ENCODE measurements at places on chromosomes 7 and 10. TPM values are rescaled to one million over a fixed set of nuclear protein-coding genes. Genes with fewer than 3 reads are reported as not detected.

The KEL gene
- total RNA-seq = 0.64 TPM

GRCh38 chr10:131245475-131246059 is 66.0 kb downstream of the TCERG1L start:
- no peak for DNase-seq
- no peaks in the 10 kb centered on the region for H3K36me3 ChIP-seq
- no peaks in the 10 kb centered on the region for H3K27me3 ChIP-seq
- H3K4me3 ChIP-seq = no peak overlapping the region
- peaks cover 2% of the 10 kb centered on the region for H3K4me1 ChIP-seq

The LIPM gene
- not detected for total RNA-seq

DNA sequence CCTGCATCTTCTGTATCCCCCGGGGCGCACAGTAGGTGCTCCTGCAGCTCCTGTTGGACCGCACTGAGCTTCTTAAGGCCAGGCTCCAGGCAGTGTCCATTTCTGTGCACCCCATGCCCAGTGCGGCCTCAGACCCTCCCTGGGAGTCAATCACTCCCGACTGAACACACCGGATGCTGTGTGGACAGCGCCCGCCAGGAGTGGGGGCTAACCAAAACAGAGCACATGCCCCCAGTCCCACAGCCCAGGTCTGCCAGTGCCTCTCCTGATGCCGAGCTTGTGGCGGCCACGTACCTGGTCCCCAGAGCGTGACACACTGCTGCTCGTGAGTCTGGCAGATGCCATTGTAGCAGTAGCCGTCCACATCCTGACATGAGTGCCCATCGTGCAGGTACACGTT is 168.1 kb downstream of the FANK1 start:
- H3K27ac ChIP-seq = no peak overlapping the region
- H3K4me1 ChIP-seq = peaks cover 14% of the 10 kb centered on the region
- H3K27me3 ChIP-seq = peaks cover 5% of the 10 kb centered on the region

DNA sequence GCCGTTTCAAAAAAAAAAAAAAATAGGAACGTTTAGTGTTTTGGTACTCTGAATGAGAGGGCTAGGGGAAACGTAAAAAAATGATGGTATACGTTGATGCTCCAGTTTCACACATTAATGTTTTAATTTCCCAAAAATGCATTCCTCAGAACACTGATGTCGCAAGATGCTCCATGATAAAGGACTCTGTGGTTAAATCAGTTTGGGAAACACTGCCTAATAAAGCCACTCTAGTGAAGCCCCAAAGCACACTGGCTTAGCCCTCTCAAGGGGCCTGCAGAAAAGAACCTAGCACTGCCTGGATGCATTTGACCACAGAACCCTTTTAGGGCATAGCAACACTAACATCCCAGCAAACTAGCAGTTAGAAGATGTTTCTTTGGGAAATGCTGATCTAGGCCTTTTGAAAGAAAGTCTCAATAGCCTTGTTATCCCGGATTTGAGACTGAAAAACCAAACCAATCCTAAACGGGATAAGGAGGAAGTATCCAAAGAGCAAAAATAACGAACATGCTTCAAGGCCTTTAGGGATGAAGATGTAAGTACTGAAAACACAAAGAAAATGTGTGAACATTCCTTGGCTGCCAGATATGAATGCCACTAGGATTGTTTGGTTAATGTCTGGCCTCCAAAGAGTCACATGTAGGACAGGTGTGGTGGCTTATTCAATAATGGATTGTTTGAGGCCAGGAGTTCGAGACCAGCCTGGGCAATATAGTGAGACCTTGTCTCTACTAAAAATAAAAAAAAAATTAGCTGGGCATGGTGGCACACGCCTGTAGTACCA is 11.0 kb downstream of the DLG5 start:
- no peaks in the 10 kb centered on the region for H3K36me3 ChIP-seq
- H3K27ac ChIP-seq = no peak overlapping the region
- H3K4me1 ChIP-seq = peaks cover 9% of the 10 kb centered on the region
- no peak for DNase-seq

DNA sequence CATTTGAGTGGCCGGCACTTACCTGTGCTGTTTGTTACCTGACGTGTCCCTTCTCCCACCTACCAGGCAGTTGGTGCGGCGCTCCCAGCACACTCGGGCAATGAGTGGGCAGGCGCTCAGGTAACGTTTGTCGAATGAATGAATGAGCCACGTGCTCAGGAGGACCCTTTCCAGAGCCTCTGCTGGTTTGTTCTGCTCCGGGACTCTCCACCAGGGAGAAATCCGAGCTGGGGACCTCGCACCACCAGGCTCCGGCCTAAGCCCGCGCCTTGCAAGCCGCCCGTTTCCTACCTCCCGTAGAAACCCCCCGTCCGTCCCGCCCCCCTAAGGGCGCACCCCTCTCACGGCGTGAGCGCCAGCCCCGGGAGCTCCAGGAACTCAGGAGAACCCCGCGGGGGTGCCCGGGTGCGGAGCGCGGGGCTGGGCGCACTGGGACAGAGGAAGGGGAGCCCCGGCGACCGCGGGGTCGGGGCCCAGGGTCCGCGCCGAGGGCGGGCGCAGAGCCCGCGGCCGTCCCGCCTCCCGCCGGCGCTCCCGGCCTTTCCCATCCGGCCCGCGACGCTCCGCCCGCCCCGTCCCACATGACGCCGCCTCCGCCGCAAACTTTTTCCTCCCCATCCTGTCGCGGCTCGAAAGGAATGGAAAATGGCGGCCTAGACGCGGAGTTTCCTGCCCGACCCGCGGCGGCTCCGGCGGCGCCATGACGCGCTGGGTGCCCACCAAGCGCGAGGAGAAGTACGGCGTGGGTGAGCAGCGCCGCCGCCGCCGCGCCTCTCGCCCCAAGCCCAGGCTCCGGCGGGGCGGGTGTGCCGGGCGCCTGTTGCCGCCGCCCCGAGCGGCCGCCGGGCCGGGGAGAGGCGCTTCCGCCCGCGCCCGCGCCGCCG is at the start of gene DOCK1:
Gene DOCK1, plus strand, starts transcription at position 611 of the 884 bp plus-strand sequence. Its CDS starts 90 bp downstream, at position 701.
- no peaks in the 10 kb centered on the region for H3K36me3 ChIP-seq
- H3K27ac ChIP-seq = no peak within 1 kb of the TSS
- peak within 1 kb of the TSS; percentile 93 for H3K4me3 ChIP-seq

The CABCOCO1 gene
- total RNA-seq = not detected

The ASB15 gene
- not detected for total RNA-seq

DNA sequence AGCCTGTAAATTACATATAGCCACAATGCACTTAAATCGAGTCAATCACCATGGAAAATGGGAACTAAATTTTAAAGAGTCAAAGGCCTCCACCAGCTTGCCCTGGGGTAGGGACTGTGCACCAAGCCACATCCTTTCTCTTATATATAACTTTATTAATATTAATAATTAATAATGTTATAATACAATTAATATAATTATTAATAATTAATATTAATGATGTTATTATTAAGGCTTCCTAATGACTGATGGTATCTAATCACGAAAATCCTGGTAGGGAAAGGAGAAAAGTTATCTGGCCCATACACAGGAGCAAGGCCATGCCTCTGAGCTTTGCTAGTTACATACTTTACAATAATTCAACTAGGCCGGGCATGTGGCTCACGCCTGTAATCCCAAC is 67.2 kb upstream of the DGKI start:
- no peak for DNase-seq
- peaks cover 8% of the 10 kb centered on the region for H3K27me3 ChIP-seq
- H3K27ac ChIP-seq = no peak overlapping the region
- peaks cover 9% of the 10 kb centered on the region for H3K36me3 ChIP-seq
- H3K4me3 ChIP-seq = no peak overlapping the region

DNA sequence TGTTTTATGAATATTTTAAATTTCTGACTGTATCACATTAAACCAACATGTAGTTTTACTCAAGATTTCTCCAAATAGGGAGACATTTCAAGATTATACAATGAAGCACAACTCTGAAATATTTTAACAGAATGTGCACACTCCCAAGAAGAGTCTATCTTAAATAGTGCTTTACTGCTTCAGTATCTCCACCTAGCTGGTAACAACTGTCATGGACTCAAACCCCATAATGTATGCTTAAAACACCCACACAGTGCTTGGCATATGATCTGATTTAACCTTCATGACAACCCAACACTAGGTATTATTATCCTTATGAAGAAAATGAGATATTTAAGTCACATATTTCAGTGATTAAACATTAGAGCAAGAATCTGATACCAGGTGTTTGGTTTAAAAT is 45.9 kb downstream of the ASZ1 start:
- no peak for DNase-seq
- H3K27ac ChIP-seq = no peak overlapping the region
- no peak overlapping the region for H3K4me3 ChIP-seq
- no peaks in the 10 kb centered on the region for H3K27me3 ChIP-seq
- H3K4me1 ChIP-seq = no peaks in the 10 kb centered on the region

GRCh38 chr10:29319205-29319781 is 30.4 kb downstream of the LYZL1 start:
- no peaks in the 10 kb centered on the region for H3K36me3 ChIP-seq
- no peak overlapping the region for H3K4me3 ChIP-seq
- H3K4me1 ChIP-seq = peaks cover 4% of the 10 kb centered on the region
- H3K27ac ChIP-seq = no peak overlapping the region

GRCh38 chr7:45215601-45216062 is 58.0 kb downstream of the RAMP3 start:
- peaks cover 24% of the 10 kb centered on the region for H3K4me1 ChIP-seq
- H3K36me3 ChIP-seq = no peaks in the 10 kb centered on the region
- no peak overlapping the region for H3K4me3 ChIP-seq
- peaks cover 5% of the 10 kb centered on the region for H3K27me3 ChIP-seq
- H3K27ac ChIP-seq = peak overlapping the region; percentile 28
- DNase-seq = peak; percentile 67

DNA sequence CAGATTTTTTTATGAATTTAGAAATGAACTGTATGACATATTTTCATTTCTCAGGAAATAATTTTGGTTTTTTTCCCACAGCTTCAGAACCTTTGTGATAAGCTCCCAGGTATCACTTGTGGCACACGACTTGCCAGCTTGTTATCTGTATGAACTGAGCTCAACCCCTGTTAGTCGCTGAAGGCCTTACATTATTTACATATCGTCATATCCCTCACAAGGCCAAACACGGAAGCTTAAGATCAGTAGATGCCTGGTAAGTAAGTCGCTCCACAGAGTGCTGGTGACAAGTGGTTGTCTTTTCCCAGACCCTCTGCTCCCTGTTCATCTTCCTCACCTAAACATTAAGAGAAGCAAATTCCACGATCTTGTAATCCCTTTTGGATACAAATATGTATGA is 55.2 kb downstream of the RAPGEF5 start:
- no peak for DNase-seq
- peaks cover 10% of the 10 kb centered on the region for H3K4me1 ChIP-seq
- peaks cover 5% of the 10 kb centered on the region for H3K27me3 ChIP-seq
- H3K4me3 ChIP-seq = no peak overlapping the region

DNA sequence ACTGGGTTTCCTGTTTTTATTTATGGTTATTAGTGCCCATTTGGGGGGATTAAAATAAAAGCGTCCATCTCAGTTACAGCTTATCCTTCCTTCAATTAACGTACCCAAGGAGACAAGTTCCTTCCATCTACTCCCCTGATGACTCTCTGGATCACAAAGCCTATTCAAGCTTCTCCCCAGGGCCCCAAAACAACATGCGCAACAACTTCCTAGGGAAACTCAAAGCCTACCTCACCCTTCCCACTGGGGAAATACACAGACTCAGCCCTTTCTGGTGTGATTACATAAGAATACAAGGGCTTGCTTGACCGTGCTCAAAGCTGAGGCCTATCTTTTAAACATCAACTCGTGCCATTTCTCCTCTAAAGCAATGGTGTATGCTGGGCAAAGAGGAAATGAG is 112.4 kb downstream of the CDK6 start:
- DNase-seq = no peak
- peak overlapping the region; percentile 2 for H3K4me3 ChIP-seq
- peak overlapping the region; percentile 9 for H3K27ac ChIP-seq
- H3K36me3 ChIP-seq = no peaks in the 10 kb centered on the region
- H3K4me1 ChIP-seq = peaks cover 22% of the 10 kb centered on the region

- DNase-seq = no peak
- no peak overlapping the region for H3K4me3 ChIP-seq
- H3K36me3 ChIP-seq = no peaks in the 10 kb centered on the region
- peaks cover 2% of the 10 kb centered on the region for H3K27me3 ChIP-seq
- no peak overlapping the region for H3K27ac ChIP-seq
- peaks cover 3% of the 10 kb centered on the region for H3K4me1 ChIP-seq
Measured at GRCh38 chr10:11483201-11484148, 128.0 kb downstream of the USP6NL start.

DNA sequence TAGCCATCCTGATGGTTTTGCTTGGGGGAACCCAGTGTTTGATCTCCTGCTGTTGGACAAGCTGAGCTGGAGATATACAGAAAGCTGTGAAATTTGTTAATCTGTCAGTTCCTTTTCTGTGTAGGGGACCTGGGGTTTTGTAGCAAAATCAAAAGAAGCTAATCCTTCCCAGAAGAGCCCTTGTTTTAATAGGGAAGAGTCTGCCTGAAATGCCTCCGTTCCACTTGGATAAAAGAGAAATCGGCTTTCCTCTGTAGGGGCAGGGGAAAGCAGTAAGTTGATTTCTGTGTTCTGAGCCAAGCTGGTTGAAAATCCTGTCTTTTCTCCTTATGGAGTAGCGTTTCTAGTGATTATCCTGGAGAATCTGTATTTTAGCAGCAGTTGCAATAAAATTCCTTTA is 472.6 kb downstream of the SORCS3 start:
- DNase-seq = no peak
- H3K4me1 ChIP-seq = no peaks in the 10 kb centered on the region
- H3K4me3 ChIP-seq = no peak overlapping the region
- no peak overlapping the region for H3K27ac ChIP-seq
- H3K36me3 ChIP-seq = peaks cover 3% of the 10 kb centered on the region
- H3K27me3 ChIP-seq = no peaks in the 10 kb centered on the region

The TRIM73 gene
- 11.2 TPM for total RNA-seq

GRCh38 chr7:101466871-101467270 is 104.2 kb downstream of the COL26A1 start:
- H3K4me3 ChIP-seq = no peak overlapping the region
- H3K36me3 ChIP-seq = no peaks in the 10 kb centered on the region
- DNase-seq = no peak
- no peaks in the 10 kb centered on the region for H3K27me3 ChIP-seq
- H3K27ac ChIP-seq = no peak overlapping the region
- no peaks in the 10 kb centered on the region for H3K4me1 ChIP-seq

- H3K36me3 ChIP-seq = no peaks in the 10 kb centered on the region
- no peaks in the 10 kb centered on the region for H3K4me1 ChIP-seq
- no peak overlapping the region for H3K27ac ChIP-seq
- H3K27me3 ChIP-seq = no peaks in the 10 kb centered on the region
- DNase-seq = no peak
Measured at GRCh38 chr10:34024693-34025425, 690.4 kb upstream of the NRP1 start.

- no peak overlapping the region for H3K4me3 ChIP-seq
- H3K36me3 ChIP-seq = peaks cover 4% of the 10 kb centered on the region
- peaks cover 13% of the 10 kb centered on the region for H3K4me1 ChIP-seq
Measured at GRCh38 chr10:29667191-29667590, 32.4 kb upstream of the SVIL start.

GRCh38 chr7:141674171-141674671 is 27.7 kb downstream of the DENND11 start:
- H3K36me3 ChIP-seq = no peaks in the 10 kb centered on the region
- H3K27ac ChIP-seq = no peak overlapping the region
- DNase-seq = no peak

The FGF8 gene
- 1.1 TPM for total RNA-seq

The SCART1 gene
- 3.8 TPM for total RNA-seq

GRCh38 chr7:51778121-51778520 is 461.5 kb upstream of the COBL start:
- DNase-seq = no peak
- no peaks in the 10 kb centered on the region for H3K36me3 ChIP-seq
- peaks cover 49% of the 10 kb centered on the region for H3K4me1 ChIP-seq
- H3K4me3 ChIP-seq = no peak overlapping the region

- H3K4me3 ChIP-seq = peak overlapping the region; percentile 67
- peaks cover 6% of the 10 kb centered on the region for H3K4me1 ChIP-seq
- H3K27me3 ChIP-seq = no peaks in the 10 kb centered on the region
- peak; percentile 63 for DNase-seq
Measured at GRCh38 chr7:28272461-28272877, 91.9 kb upstream of the JAZF1 start.

GRCh38 chr10:103451831-103452505 is at the start of gene CALHM2:
Gene CALHM2 (minus strand): TSS chr10:103452370. CDS start chr10:103449941, 2,429 bp downstream.
- H3K36me3 ChIP-seq = peaks cover 11% of the 10 kb centered on the region
- H3K27ac ChIP-seq = no peak within 1 kb of the TSS
- peaks cover 10% of the 10 kb centered on the region for H3K4me1 ChIP-seq
- peak; percentile 57 for DNase-seq

All from glutamatergic neuron (in vitro differentiated cells).